Upper lobe of right lung (tissue), 1 donor: ENCODE measurements at places on chromosomes 11 and 22. TPM values are rescaled to one million over a fixed set of nuclear protein-coding genes. Genes with fewer than 3 reads are reported as not detected.
A peak's percentile ranks its signal among the peaks of the same experiment; 100 is the strongest.

GRCh38 chr11:120952461-120953434 is 71.2 kb upstream of the TBCEL start:
- peak; percentile 82 for DNase-seq

GRCh38 chr22:27380855-27381254 is 420.7 kb downstream of the MN1 start:
- no peak for DNase-seq

GRCh38 chr11:62874851-62875250 is 5.8 kb upstream of the SLC3A2 start:
- no peak for DNase-seq

DNA sequence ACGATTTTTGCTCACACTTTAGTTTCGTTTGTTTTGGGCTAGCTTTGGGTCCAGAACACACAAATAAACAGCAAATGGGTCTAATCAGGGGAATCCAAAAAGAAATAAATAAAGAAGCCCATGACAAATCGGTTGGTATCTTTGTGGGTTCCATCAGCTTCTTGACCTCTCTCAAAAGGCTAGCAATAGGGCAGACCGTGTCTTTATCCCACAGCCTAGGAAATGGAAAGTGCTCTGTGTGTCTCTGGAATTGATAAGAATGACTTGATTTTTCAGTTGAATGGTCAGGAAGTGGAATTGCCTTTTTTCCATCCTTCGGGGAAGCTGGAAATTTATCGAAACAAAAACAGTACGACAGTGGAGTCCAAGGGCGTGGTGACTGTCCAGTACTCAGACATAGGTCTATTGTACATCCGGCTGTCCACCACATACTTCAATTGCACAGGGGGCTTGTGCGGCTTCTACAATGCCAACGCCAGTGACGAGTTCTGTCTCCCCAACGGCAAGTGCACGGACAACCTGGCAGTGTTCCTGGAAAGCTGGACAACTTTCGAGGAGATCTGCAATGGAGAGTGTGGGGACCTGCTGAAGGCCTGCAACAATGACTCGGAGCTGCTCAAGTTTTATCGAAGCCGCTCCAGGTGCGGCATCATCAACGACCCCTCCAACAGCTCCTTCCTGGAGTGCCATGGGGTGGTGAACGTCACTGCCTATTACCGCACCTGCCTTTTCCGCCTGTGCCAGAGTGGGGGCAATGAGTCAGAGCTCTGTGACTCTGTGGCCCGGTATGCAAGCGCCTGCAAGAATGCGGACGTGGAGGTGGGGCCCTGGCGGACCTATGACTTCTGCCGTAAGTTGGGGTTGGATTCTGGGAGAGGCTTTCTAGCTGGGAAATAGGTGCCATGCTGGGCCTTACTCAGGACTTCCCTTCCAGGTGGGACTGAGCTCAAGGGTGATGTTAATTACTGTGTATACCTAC is 28.6 kb downstream of the TECTA start:
- no peak for DNase-seq

- DNase-seq, result no peak
Observed at GRCh38 chr11:79896258-79896657, 455.4 kb upstream of the TENM4 start.

DNA sequence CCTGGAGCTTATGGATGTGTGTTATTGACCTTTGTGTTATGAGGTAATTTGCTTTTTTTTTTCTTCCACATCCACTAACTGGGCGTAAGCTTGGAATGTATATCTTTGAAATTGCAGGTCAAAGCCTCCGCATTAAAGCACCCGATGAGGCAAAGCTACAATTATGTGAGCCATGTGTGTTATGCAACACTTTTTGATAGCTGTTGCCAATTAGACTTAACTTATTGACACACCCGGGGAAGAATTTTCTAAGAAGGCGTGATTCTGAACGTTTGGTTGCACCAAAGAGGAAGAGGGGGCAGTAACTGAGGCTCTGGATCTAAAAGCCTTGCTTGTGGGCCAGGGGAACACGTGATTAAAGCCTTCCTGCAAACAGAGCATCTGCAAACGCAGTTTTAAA is 610 bp upstream of the TEX12 start:
- DNase-seq, result no peak

- no peak for DNase-seq
Observed at GRCh38 chr22:45905924-45906865, 70.8 kb downstream of the WNT7B start.

DNA sequence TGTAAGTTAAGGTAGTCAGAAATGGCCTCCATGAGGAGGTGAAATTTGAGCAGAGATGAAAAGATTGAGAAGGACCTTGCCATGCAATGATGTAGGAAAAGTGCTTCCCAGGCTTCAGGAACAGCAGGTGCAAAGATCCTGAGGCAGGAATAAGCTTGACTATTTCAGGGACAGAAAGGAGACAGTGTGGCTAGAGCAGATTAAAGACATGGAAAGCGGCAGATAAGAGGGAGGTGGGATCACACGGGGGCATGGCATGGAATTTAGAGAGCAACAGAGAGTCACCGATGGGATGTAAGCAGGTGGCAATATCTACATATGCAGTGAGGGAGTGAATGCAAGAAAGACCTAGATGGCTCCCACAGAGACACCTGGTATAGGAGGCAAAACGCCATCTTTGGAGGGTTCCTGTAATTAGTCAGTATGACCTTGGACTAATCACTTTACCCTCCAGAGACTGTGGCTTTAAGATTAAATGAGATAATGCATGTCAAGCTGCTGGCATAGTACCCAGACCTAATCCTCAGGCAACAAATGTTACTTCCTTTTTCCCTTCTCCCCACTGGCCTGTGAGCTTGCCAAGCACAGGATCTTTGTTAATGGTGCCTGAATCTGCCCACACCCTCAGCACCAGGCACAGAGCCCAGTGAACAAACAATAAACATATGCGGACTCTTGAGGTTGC is 24.6 kb upstream of the ACER3 start:
- no peak for DNase-seq

GRCh38 chr22:17138513-17138912 is 17.4 kb upstream of the TMEM121B start:
- no peak for DNase-seq

DNA sequence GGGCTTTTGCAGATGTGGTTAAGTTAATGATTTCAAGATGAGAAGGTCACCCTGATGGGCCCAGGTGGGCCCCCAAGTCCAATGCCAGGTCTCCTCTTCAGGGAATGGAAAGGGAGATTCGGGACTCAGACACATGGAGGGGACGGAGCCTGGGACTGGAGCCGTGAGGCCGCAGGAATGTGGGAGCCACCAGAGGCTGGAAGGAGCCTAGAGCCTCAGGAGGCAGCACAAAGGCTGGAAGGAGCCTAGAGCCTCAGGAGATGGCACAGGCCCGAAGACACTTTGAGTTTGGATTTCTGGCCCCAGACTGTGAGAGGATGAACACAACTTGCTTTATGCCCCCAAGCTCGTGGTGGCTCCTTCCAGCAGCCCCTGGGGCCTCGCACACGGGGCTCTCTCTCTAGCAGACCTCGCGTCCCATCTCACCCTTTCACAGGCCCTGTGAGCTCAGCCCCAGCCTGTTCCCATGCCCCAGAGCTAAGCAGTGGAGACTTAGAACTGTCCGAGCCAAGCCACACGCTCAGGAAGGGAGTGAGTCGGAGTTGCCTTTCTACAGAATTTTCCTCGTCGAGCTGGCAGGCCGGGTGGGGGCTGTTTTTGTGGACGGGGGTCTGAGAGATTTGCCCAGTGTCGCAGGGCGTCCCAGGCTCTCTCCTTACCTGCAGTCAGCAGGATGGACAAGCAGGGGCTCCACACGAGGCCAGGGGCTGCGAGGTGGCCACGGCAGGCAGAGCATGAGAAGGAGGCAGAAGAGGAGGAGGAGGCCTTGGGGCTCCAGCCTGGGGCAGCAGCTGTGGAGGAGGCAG is 937.6 kb downstream of the BRD1 start:
- DNase-seq, result peak; percentile 53

- no peak for DNase-seq
Observed at GRCh38 chr11:134139873-134140331, 71.0 kb downstream of the JAM3 start.

DNA sequence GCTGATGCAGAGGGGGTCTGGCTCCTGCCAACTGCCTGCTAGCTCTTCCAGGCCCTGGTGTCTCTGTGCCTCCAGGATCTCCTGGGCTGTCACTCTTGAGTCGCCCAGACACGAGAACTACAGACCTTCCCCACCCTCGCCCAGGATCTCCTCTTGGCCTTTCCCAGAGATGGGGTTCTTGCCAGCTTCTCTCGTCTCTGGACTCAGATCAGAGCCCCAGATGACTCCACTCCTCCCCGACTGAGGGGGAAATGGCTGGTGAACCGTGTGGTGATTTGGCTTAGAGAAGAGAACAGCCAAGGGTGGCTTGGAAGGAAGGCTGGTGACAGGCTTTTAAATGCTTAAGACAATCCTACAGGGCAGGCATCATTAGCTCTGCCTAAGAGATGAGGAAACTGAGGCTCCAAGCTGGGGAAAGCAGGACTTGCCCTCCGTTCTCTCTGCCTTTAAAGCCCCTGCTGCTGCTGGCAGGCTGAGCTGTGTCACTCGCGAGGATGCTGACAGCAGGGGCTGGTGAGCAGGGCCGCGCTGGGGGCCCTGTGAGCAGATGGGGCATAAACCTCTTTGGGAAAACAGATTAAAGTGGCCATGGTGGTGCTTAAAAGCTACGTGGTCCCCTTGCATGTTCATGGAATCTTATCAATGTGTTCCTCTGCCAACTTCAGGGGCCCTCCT is 90.3 kb upstream of the THY1 start:
- DNase-seq, result no peak

- DNase-seq, result no peak
Observed at GRCh38 chr11:28146123-28146751, 38.0 kb downstream of the METTL15 start.

DNA sequence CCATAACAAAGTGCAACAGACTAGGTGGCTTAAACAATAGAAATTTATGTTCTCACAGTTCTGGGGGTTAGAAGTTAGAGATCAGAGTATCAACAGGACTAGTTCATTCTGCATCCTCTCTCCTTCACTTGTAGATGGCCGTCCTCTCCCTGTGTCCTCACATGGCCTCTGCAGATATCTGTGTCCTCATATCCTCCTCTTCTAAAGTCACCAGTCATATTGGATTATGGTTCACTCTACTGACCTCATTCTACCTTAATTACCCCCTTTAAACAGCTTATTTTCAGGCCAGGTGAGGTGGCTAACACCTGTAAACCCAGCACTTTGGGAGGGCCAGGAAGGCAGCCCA is 135.1 kb downstream of the RAB38 start:
- no peak for DNase-seq

GRCh38 chr11:58394195-58394594 is 12.5 kb downstream of the OR5B3 start:
- DNase-seq, result no peak

GRCh38 chr11:70580036-70580805 is 181.9 kb downstream of the CTTN start:
- DNase-seq, result peak; percentile 54

- DNase-seq, result no peak
Observed at GRCh38 chr11:23973244-23973643, 523.6 kb upstream of the LUZP2 start.

GRCh38 chr11:120249279-120250262 is 9.6 kb downstream of the POU2F3 start:
- DNase-seq, result no peak

GRCh38 chr11:132579136-132579535 is 953.2 kb downstream of the OPCML start:
- no peak for DNase-seq

- DNase-seq, result no peak
Observed at GRCh38 chr11:95975343-95975742, 51.4 kb upstream of the MTMR2 start.

- no peak for DNase-seq
Observed at GRCh38 chr22:32622004-32622743, 147.6 kb downstream of the FBXO7 start.

DNA sequence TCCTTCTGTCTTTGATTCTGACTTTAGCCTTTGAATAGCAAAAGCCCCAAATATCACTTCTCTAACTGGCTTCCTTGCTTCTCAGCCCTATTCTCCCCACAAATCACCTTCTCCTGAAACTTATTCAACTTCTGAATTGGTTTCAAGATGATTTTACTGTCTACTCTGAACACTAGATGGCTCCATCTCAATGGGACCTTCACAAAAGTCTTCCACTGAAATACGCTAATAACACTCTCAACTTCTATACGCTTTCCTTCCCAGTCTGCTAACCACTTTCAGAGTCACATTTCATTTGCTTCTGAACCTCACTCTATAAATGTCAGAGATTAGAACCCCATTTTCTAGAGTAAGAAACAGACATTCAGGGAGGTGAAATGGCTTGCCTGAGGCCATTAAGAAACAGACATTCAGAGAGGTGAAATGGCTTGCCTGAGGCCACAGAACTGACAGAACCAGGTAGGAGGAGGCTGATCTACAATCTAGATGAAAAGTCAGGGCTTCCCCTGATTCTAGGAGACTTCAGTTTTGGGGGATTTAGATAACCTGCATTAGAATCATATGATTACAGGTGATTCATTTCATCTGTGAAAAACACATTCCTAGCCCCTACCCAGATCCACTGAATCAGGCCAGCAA is 20.6 kb downstream of the MORC2 start:
- DNase-seq, result no peak

DNA sequence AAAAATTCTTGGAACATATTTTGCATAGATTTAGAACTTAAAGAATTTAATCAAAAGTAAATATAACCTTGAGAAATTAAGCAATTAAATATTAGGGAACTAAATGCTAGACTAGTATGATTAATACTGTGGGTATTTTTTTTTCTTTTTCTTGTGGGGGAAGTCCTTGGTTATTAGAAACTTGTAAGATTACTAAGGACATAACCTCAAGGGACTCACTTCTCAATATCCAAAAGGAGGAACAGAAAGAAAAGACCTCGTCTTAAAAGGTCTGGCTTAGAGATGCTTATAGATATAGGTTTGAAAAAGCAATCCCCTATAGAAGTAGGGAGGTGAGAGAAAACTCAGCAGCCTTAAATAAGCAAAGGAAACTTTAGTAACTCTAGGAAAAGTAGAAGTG is 368.5 kb downstream of the INSC start:
- no peak for DNase-seq

TIMM10 gene
- total RNA-seq, result 34.7 TPM

JRKL gene
- total RNA-seq, result 9.8 TPM

APLNR gene
- 1.2 TPM for total RNA-seq

GSTT2B gene
- total RNA-seq, result 9.8 TPM

IGF2 gene
- 8.8 TPM for total RNA-seq

MMP8 gene
- not detected for total RNA-seq

RGL4 gene
- total RNA-seq, result 1.2 TPM

MMP3 gene
- total RNA-seq, result not detected

DGCR6 gene
- 3.1 TPM for total RNA-seq

CD248 gene
- total RNA-seq, result 10.0 TPM

NCAM1 gene
- total RNA-seq, result 4.2 TPM
